ENCODE measurements at places on chromosomes 13 and 19.

DNA sequence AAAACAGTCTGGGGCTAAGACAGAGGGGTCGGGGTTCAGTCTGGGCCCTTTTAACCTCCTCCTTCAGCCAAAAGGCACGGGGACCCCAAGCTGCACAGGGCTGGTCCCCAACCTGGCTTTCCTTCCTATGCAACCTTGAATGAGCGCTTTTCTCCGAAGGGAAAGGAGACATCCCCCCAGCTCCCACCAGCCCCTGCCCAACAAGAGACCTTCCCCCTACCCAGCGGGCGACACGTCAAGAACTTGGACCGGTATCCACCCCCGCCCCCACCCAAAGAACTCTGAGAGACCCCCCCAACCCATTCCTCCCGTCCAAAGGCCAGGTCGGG is 35.0 kb upstream of the NANOS3 start:
- DNase-seq: no peak

- no peak for DNase-seq
Observed at GRCh38 chr19:54206831-54207177, 6.1 kb downstream of the RPS9 start.

GRCh38 chr19:52637718-52638585 is at the start of gene ZNF83:
Gene ZNF83 (minus strand): TSS chr19:52638355.
- DNase-seq: peak; percentile 70

DNA sequence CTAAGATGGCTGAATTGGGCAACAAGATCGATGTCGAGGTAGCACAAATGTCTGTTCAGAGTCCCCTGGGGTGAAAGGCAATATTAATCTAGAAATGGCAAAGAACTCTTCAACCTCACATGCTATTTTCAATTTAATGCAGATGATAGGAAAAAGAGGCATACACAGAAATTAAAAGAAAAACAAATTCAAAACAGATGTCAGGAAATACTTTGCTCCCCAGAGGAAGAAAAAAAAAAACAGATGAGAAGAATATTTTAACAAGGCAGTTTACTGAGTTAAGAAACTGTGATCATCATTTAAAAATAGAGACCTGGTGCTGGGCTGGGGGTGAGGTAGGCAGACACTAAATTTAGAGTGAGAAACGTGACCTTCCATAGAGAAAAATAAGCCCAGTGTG is 421.9 kb upstream of the ARGLU1 start:
- no peak for DNase-seq

DNA sequence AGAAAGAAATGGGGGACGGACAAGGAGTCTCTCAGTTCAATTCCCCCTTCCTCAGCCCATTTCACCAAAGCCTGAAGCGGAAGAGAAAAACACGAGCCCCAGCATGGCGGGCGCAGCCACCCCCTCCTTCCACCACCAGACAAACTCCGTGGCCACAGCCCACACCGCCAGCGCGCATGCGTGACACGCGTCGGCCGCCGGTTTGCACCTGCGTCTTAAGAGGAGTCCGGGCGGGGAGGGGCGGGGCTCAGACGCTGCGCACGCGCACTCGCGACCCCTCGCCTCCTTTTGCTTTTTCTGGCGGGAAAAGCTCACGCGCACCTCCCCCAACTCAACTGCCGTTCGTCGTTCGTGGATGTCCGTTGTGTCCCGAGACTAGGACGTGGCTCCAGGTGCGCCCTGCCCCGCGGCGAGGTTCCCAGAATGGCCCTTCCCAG is at the start of gene KASH5:
TSS of gene KASH5 (plus strand) at position 314 of the 437 bp plus-strand sequence. CDS start 2,635 bp downstream, outside the sequence.
- peak; percentile 57 for DNase-seq

GRCh38 chr19:7975037-7975436 is 30.4 kb downstream of the ELAVL1 start:
- DNase-seq: no peak

GRCh38 chr19:30092721-30093569 is 150.9 kb downstream of the URI1 start:
- no peak for DNase-seq

DNA sequence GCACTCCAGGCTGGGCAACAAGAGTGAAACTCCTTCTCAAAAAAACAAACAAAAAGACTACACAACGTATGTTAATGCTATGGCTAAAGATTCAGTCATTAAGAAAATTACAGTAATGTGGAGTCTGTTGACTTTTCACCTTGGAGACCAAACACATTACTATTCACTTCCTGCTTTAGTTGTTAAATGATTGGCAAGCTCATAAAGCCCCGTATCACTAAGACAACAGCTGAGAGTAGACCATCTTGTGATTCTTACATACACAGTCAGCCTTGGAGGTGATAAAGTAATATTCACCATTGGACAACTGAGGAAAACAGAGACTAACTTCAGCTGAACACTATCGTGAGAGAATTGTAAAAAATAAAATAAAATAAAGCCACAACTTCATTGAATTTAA is 86.5 kb downstream of the KCTD12 start:
- DNase-seq: no peak

DNA sequence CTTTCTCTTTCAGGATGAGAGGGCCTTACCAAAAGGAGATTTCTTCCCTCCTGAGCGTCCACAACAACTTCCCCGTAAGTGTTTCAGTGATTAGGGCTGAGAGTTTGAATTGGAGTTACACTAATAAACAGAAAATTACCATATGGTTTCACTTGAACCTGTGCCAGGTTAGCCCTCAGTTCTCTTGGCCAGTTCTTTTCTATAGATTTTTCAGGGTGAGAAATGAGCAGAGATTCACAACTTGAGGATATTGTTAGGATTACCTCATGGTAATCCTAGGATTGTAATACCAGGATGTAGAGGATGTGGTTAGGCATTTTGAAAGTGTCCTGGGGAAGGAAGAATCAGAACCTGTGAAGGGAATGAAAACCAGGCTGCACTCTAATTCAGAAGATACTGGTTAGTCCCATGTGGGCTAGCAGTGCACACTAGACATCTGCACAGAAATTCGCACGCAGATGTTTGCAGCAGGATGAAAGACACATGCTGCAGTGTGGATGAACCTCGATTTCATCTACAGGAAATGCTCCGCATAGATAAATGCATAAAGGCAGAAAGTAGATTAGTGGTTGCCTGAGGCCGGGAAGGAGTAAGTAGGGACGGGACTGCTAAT is 24.1 kb downstream of the HNRNPM start:
- DNase-seq: no peak

DNA sequence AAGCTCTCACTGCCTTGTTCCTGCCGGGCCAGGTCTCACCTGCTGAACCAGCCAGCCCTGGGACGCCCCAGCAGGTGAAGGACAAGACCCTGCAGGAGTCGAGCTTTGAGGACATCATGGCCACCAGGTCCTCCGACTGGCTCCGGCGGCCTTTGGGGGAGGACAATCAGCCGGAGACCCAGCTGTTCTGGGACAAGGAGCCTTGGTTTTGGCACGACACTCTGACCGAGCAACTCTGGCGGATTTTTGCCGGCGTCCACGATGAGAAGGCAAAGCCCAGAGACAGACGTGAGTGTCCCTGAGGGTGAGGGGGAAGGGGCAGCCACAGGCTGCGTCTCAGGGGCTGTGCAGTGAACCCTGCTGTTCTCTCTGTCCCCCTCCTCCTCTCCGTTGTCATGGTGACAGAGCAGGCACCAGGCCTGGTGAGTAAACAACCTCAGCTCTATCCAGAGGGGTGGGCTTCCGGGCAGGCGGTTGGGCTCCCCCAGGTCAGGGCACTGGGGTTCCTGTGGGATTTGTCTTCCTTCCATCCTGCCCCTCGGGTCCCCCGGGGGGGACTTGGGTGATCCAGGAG is 9.7 kb downstream of the TLE6 start:
- DNase-seq: no peak

DNA sequence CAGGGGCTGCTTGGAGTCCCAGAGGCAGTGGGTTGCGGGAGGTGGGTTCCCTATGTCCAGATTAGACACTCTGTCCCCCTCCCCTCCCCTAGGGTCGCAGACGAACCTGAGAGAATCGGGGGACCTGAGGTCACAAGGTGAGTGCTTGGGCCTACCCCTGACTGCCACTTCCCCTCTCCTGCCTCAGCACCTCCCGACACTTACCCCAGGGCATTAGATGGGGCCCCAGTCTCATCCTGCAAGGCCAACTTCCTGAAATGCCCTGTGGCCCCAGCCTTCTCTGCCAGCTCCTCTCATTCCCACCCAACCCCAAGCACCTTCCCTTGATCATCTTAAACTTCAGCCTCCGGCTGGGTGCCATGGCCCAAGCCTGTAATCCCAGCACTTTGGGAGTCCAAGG is 23.0 kb downstream of the CKM start:
- DNase-seq: no peak

DNA sequence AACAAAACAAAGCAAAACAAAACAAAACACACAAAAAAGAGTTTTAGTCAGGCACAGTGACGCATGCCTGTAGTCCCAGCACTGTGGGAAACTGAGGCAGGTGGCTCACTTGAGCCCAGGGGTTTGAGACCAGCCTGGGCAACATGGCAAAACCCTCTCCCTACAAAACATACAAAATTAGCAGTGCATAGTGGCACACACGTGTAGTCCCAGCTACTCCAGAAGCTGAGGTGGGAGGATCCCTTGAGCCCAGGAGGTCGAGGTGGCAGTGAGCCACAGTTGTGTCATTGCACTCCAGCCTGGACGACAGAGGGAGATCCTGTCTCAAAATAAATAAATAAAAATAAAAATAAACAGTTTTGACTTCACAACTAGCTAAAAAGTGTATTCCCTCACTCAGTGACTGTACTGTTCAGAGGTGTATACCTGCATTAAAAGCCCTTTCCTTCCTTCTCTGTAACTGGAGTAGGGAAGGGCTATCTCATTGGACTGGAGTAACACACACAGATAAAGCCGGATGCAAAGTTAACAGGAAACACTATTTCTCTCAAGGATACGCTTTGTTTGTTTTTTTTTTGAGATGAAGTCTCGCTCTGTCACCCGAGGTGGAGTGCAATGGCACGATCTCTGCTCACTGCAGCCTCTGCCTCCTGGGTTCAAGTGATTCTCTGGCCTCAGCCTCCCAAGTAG is 3.7 kb upstream of the BAX start:
- no peak for DNase-seq

DNA sequence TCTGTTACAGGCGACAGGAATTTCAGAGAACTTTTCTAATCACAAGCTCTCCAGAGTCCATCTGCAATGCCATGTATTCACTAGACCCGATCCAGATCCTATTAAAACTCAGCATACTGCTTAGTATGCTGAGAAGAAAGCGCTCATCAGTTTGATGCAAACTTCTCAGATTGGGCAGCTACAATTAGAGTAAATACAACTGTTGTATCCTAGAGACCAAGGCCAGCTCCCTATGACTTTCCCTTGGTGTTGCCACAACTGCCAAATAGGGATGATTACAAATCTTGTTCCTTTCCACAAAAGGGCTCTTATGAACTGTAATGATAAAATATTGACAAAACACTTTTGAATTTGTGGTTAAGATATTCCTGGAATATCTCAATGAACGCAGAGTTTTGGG is 191.2 kb downstream of the SPRY2 start:
- no peak for DNase-seq

GRCh38 chr13:91356919-91357612 is 9.6 kb downstream of the MIR17HG start:
- DNase-seq: no peak

DNA sequence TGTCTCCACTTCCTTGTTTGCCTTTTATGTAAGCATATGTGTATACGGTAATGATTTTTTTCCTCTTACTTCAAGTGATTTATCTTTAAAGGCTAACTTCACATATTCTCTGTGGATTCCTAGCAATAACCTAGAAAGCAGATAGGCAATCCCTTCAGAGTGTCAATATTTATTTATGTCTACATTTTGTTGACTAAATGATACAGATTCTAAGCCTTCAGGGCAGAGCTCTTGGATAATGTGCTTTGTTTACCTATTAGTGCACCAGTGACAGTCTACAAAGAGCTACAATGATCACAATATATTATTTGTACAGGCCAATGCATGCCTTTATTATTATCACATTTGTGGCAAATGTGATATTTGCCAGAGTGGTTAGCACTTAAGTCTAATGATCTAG is 406.2 kb downstream of the EFNB2 start:
- DNase-seq: no peak

- DNase-seq: no peak
Observed at GRCh38 chr13:75752826-75753225, 116.7 kb downstream of the LMO7 start.

- no peak for DNase-seq
Observed at GRCh38 chr13:30354493-30355383, 47.4 kb upstream of the KATNAL1 start.

DNA sequence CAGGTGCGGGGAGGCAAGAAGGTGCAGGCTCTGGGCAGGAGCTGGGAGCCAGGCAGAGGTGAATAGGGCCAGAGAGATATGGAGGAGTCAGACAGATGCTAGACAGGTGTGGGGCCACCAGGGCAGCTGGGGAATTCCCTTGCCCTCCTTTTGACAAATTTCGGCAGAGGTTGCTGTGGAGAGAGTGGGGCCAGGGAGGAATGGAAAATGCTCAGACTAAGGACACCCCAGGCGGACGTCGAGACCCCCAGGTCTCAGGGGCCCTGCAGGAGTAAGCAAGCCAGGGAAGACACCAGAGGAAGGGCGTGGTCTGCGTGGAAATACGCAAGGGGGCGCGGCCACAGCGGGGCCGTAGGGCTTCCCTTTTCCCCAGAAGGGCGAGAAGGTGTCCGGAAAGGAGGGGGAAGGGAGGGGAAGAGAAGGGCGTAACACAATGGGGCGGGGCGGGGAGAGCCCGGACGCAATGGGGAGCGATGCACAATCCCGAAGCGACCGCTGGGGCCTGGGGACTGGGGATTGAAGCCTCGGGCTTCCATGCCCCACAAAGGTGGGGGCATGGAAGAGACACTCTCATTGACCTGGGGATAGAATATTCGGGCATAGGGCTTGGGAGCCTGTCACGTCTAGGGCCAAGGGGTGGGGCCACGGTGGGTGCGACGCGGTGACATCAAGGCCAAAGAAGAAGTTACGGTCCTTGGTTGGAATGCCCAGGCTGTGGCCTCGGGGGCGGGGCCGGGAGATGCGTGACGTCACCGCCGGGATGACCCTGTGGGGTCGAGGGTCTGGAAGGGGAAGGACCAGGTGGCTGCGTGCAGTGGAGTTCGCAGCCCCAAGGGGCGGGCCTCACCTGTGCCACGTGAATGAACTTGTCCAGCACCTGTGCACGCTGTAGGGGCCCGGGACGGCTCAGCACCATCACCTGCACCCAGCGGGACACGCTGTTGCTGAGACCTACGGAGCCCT is 8.2 kb downstream of the RASGRP4 start:
- no peak for DNase-seq

DNA sequence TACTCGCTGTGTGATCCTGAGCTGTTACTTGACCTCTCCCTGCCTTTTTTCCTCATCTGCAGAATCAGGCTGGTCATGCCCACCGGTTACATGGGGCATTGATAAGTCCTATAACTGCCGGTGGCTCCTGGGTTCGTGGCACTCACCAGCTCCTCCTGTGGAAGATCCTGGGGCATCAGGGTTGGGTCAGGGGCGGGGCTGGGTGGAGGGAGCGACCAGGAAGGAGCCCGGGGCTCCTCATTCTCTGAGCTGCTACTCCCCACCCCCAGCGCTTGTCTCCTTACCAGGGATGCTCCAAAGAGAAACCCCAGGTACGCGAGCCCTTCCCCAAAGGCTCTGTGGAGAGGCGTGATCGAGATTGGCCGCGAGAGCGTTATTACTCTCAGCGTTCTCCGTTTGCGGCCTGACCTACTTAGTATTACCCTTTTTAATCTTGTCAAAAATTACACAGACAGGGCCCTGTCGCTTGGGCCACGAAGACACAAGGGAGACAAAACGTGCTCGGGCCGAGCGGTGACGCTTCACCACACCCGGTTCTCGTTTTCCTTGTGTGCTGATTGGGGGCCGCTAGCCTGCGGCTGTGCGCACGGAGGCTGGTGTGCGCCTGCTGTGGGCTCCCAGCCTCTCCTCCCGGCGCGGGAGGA is 10.7 kb downstream of the HDGFL2 start:
- DNase-seq: no peak

GRCh38 chr19:7645163-7645562 is 8.3 kb downstream of the STXBP2 start:
- DNase-seq: no peak
